NAMALWA (cell line): ENCODE measurements at places on chromosomes 1 and 21.

- no peak for DNase-seq
These were observed 158.5 kb downstream of the RRAGC start for GRCh38 chr1:38701088-38701487.

GRCh38 chr1:116351914-116352313 is 21.1 kb upstream of the ATP1A1 start:
- DNase-seq = no peak

DNA sequence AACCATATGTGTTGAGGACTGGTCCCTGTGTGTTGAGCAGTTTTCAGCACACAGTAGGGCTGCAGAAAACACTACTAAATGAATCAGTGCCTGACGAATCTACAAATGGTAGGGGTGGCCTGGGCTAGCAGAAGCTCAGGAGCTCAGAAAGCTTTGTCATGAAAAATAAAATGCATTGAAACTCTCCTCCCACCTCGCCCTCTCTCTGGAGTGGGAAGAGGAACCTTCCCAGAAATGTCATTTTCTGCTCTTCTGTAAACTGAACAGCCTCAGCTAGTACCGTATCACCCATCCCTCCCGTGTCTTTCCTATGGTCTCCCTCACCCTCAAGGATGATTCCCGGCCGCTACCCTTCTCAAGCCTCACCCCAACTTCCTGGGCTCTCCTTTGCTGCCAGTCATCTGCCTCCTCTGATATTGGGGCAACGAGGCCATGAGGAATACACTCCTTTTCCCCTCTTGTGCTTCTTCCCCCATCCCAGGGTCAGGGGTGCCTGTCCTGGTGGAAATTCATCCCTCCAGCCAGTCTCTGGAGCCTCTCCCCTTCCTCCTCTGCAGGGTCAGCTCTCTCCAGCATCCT is 734.5 kb downstream of the PTPRU start:
- no peak for DNase-seq

- no peak for DNase-seq
These were observed 65.4 kb downstream of the PBX1 start for GRCh38 chr1:164624400-164624799.

DNA sequence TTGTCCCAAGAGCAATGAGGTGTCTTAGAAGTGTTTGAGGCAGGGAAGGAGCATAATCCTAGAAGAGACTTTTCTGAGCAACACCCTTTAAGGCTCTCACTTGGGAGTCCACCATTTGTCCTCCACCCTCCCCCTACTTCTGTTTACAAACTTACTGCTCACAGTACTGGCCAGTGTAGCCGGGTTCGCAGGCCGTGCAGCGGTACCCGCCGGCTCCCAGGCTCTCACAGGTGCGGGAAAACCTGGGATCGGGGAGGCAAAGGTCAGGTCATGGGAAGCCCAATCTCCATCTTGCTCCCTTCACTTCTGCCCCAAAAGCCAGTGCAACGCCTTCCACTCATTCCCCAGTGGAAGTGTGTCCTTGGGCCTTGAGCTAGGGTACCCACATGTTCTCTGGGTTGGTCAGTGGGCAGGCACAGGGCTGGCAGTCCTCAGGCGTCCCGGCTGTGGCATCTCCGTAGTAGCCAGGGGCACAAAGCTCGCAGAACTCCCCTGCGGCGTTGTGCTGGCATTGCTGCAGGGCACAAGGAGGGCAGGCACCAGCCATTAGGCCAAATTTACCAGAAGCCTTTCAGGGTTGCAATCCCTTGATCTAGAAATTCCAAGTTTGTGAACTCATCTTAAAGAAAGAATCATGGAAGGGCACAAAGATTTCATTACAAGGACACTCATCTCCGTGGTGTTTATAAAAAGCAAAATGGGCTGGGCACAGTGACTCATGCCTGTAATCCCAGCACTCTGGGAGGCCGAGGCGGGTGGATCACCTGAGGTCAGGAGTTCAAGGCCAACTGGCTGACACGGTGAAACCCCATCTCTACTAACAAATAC is 49.8 kb downstream of the LDLRAD2 start:
- no peak for DNase-seq
